ENCODE measurements at places on chromosomes 4 and X. TPM values are rescaled to one million over a fixed set of nuclear protein-coding genes. Genes with fewer than 3 reads are reported as not detected.

Gene C4orf50
- total RNA-seq: 0.03 TPM

Gene PHOX2B
- total RNA-seq: not detected

Gene DUSP21
- total RNA-seq: not detected

Gene MAGEA12
- total RNA-seq: not detected

Gene FHIP1A
- 19.5 TPM for total RNA-seq

Gene FGFR3
- 4.7 TPM for total RNA-seq

Gene SPANXN3
- not detected for total RNA-seq

Gene TSPAN7
- 13.0 TPM for total RNA-seq

- DNase-seq: no peak
These were observed 281.8 kb upstream of the UGT8 start for GRCh38 chr4:114316789-114317188.

DNA sequence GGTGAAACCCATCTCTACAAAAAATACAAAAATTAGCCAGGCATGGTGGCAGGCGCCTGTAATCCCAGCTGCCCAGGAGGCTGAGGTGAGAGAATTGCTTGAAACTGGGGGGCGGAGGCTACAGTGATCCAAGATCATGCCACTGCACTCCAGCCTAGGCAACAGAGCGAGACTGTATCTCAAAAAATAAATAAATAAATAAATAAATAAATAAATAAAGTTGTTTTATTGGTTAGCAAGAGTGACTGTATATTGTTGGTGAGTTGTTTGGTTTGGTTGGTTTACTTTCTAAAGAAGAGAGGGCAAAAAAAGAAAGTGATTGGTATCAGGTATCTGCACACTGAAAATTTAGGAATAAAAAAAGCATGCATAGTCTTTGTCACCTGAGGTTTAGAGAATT, 501.0 kb downstream of the RPA4 start:
- DNase-seq: no peak

GRCh38 chrX:65744965-65745364, 77.5 kb downstream of the MSN start:
- DNase-seq: no peak

DNA sequence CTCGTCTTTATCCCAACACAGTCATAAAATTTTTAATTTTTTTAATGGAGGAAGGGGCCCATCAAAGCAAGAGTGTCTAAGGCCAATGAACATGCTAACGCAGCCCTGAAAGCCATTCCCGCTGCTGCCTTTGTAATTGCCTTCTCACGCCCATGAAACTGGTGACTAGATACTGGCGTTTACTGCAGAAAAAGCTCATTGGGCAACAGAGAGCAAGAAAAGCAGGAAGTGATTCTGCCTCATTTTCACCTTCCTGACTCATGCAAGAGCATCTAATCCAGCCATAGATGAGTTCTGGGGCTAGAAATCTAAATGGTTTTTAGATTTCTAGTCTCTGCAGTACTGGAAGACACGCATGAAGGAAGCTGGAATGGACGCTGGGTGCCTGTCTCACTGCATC, 72.5 kb downstream of the ANXA3 start:
- no peak for DNase-seq

DNA sequence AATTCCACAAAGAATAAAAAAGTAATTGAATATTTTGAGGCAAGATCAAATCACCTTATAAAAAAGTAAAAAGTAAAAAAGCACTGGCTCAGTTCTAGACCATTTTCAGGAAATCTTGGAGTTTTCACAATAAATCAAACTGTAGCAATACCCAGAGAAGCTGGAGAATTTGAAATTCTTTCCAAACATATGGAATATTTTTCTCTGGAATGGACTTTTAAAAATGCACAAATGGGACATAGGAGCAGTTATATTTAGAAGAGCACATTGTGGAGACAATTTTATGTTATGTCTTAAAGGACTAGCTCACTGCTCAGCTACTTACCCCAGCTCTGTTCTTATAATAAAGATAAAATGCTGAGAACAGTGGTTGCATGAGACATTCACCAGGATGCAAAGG, 211.9 kb upstream of the KIT start:
- DNase-seq: no peak

GRCh38 chr4:88761861-88762523, 64.4 kb upstream of the NAP1L5 start:
- no peak for DNase-seq

- no peak for DNase-seq
These were observed 56.8 kb upstream of the EMCN start for GRCh38 chr4:100574607-100575006.

DNA sequence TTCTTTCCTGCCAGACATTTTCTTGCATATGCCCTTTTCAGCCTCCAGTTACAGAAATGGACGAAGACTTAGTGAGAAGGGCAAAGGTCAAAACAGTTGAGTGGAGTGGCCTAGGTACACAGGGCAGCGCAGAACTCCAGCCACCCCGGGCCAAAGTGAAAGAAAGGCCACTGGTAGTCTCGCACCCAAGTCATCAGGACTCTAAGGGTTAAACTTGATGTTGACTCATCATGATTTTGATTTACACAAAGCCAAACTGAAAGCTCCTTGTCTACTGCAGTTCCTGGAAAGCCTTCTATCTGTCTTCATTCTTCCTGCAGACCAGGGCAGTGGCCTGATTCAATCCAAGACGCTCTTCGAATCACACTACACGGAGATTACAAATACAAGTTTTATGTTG, 2.6 kb upstream of the IL13RA1 start:
- DNase-seq: no peak

- no peak for DNase-seq
These were observed 16.0 kb downstream of the IGFBP7 start for GRCh38 chr4:57093845-57094831.

GRCh38 chr4:73612032-73612431, 8.2 kb downstream of the RASSF6 start:
- DNase-seq: no peak

DNA sequence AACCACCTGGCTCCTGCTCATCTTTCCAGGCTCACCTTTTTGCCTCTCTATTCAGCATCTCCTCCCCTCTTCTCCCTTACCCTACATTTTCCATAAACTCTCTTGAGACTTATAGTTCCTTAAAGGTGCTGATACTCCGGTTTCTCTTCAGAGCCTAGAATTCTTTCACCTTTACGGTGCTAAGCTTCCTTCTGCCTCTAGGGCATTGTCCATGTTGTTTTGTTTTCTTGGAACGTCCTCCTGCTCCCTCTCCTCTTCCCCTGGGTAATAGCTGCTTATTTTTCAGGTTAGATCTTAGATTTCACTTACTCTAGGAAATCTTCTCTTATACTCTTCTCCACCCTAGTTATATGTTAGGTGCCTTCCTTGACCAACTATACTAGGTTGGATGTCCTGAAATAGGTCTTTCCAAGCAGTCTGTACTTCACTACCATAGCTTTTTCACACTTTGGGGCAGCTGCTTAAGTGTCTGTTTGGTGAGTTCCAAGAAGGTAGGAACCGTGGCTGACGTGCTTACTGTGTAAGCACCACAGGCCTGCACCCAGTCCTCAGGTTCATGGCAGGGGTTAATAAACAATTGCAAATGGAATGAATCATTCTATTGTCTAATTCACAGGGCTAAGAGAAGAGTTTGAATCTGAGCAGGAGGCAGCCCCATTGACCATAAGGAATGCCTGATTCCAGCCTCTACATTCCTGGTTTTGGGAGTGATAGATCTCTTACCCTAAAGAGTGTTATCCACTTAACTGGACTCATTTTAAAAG, 227.5 kb downstream of the MGST2 start:
- no peak for DNase-seq

DNA sequence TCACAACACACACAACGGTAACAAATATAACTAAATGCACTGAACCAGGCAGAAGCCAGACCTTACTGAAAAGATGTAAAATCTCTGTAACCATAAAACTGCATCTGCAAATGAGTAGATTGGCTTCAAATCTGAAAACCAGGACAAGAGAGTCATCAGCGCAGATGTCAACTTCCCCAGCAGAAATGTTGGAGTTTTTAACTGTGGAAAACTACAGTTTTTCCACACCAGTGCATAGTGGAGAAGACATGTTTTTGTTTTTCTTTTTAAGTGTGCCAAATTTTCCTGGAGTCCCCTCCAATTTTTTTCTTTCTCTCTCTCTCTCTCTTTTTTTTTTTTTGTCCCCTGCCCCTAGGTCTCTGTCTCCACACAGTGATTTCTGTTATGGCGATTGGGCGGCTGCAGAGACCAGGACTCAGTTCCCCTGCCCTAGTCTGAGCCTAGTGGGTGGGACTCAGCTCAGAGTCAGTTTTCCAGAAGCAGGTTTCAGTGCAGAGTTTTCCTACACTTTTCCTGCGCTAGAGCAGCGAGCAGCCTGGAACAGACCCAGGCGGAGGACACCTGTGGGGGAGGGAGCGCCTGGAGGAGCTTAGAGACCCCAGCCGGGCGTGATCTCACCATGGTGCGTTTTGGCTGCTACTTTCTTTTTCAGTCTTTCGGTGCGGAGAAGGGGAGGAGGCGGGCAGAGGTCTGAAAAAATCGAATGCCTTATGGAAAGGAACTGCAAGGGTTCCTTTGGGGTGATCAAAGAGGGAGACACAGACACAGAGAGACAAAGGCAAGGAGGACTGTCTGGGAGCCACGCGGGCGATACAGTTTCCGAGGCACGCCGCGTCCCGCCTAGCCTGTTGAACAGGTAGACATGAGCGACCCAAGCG, at the start of gene GUCY1A1:
Gene GUCY1A1, plus strand, starts transcription at position 505 of the 878 bp plus-strand sequence. CDS start 30,020 bp downstream, outside the sequence.
- no peak for DNase-seq

- no peak for DNase-seq
These were observed 29.8 kb downstream of the PRSS12 start for GRCh38 chr4:118322831-118323502.

Measured in cardiac septum (tissue), 1 donor.